ENCODE measurements at places on chromosomes 1 and 21.

DNA sequence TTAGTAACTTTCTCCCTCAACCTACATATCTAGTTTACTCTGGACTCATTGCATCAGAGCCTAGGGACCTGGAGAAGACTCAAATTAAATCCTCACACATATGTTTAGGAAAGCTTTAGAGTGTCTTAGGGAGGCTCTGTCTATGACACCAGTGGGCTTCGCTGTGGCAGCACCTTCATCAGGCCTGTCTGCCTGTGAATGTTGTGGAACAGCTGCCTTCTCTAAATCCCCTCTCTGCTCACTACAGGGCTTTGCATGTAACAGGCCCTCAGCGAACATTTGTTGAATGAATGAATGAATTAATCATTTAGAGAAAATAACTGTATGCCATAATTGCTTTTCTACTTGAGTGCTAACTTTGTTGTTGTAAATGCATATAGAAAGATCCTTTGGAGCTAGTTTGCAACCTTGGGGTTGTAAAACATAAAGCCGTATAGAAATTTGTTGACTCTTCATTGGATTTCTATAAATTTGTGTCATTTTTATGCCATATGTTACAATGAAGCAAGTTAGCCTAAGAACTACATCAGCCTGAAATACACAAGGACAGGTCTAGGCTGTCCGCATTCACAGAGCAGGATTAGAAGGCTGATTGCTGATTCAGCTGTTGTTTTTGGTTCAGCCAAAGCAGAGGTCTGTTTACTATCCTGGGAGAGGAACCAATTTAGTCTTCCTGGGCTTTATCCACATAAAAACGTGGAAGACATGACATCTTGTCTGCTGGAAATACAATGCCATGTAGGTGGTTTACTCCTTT is 238.0 kb downstream of the ASTN1 start:
- no peak for DNase-seq

- no peak for DNase-seq
These were observed 144.0 kb downstream of the ROR1 start for GRCh38 chr1:63917571-63918417.

DNA sequence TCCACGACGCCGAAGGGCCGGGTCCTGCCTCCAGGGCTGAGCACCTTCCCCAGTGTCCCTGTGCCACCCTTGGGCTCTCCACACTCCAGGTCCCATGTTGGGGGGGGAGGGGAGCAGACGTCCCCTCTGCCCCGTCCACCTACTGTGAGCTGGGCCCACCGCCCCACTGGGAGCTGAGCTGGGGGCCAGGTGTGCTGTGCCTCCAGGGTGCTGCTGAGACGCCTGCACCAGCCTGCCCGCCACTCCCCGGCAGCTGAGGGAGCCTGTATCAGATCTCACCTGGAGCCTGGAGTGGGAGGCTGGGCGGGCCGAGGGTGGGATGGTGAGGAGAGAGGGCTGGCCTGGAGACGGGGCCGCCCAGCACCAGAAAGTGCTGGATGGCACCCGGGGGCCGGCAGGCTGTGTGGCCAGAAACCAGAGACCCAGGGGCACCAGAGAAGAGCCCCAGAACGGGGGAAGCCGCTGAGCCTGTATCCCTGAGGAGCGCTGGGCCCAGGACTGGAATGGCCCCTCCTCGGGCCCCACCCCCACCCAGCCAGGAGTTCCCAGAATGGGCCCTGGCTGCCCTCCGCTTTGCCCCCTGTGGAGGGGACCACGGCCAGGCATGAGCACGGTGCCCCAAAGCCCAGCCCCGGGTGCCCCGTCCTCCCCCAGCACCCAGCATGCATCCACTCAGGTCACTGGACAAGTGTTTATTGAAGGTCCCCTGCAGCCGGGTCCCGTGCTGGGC is 3.4 kb downstream of the TNFRSF18 start:
- DNase-seq = no peak

- no peak for DNase-seq
These were observed 15.9 kb downstream of the PSEN2 start for GRCh38 chr1:226886122-226886901.

- no peak for DNase-seq
These were observed 103.8 kb downstream of the EPHB2 start for GRCh38 chr1:22814176-22815042.

Measured in AG04450 (cell line).